Neural crest cell (in vitro differentiated cells): ENCODE measurements at places on chromosomes 13 and 19. TPM values are rescaled to one million over a fixed set of nuclear protein-coding genes. Genes with fewer than 3 reads are reported as not detected.

DNA sequence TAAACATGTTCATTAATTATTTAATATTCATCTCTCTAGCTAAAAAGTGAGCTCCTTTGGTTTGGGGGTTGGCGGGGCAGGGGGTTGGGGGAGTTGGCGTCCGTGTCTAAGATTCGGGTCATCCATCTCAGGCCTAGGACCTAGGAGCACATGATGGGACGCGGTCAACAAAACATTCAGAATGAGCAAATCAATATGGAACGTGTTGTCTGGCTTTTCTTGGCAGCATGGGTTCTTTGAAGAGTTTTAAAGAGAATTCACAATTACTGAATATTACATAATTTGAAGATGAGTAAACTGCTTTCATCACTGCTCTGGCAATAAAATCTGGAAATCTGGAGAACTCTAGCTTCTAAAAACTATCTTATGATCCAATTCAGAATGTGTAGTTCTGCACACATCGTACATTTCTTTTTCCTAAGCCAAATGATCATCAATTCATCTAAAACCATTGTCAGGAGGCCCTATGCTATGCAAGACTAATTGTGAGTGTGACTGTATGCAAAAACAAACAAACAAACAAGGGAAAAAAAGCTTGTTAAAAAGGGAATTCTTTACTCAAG, 5.4 kb upstream of the ARGLU1 start:
- no peak for DNase-seq

CSNK1A1L gene
- not detected in 2 replicates for total RNA-seq

TMEM59L gene
- 6.4 and 6.5 TPM in 2 replicates for total RNA-seq

GRCh38 chr13:113746671-113747070, 12.4 kb upstream of the TMEM255B start:
- no peak for DNase-seq

DNA sequence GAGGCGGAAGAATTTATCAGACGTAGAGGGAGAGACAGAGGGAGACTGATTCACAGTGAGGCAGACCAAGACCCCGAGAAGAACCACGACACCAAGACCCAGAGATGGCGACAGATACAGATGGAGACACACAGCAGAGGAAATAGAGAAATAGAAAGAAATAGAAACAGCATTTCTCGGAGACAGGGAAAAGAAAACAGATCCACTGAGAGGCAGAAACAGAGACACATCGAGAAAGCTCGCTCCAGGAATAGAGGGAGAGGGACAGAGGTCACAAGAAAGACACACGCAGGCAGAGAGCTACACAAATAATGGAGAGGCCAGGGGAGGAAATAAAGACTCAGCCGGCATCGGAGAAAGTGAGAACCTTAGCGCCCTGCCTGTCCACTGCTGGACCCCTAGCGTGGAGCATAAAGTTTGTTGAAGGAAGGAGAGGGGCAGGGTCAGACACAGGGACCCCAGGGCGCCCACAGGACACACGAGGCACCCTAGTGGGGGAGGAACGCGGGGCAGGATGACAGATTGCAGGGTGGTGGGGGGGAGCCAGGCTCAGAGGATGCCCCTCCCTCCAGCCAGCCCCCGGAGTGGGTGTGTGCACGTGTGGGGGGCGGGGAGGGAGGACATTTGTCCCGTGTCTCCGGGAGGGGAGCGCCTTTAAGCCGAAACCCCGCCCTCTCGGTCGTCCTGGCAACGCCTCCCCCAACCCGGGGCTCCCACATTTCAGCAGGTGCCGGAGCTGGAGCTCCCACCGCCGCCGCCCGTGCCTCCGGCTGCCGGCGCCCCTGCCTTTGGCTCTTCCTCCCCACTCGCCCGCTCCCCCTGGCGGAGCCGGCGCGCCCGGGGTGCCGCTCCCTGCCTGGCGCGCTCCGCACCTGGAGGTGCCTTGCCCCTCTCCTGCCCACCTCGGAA, at the start of gene PRKCG:
Gene PRKCG, plus strand, starts transcription at position 716 of the 909 bp plus-strand sequence. CDS start 298 bp downstream, outside the sequence.
- peak; percentile 47 for DNase-seq

GRCh38 chr19:3682741-3683404, 17.4 kb downstream of the PIP5K1C start:
- DNase-seq = no peak

GRCh38 chr13:89011615-89012014, 1340.4 kb downstream of the SLITRK5 start:
- no peak for DNase-seq

- DNase-seq = no peak
Observed at GRCh38 chr19:10086591-10087192, 575 bp downstream of the SHFL start.

ZNF723 gene
- not detected in 2 replicates for total RNA-seq

- DNase-seq = no peak
Observed at GRCh38 chr19:48530066-48530720, 18.6 kb upstream of the LMTK3 start.
